Activated CD4-positive, alpha-beta T cell treated with anti-CD3 and anti-CD28 coated beads, Interleukin-2, amount 10 ng/mL, durations not matched to agents 7 days and 5 days (primary cell): ENCODE measurements at places on chromosomes 3 and 15. TPM values are rescaled to one million over a fixed set of nuclear protein-coding genes. Genes with fewer than 3 reads are reported as not detected.

CCDC191 gene
- total RNA-seq, result 2.9 TPM

FRMD5 gene
- total RNA-seq, result not detected

PLSCR2 gene
- 0.35 TPM for total RNA-seq

CLDN1 gene
- total RNA-seq, result not detected

ZSCAN29 gene
- 28.2 TPM for total RNA-seq

SLC9C1 gene
- not detected for total RNA-seq

RNU5B-1 gene
- 36.1 TPM for total RNA-seq

TAGLN3 gene
- 0.33 TPM for total RNA-seq

ZNF502 gene
- 1.4 TPM for total RNA-seq

SERPINI2 gene
- not detected for total RNA-seq

SLC28A1 gene
- total RNA-seq, result not detected

CADM2 gene
- total RNA-seq, result not detected

DNASE1L3 gene
- not detected for total RNA-seq

GRCh38 chr3:181311186-181311585, 321.6 kb upstream of the DNAJC19 start:
- no peaks in the 10 kb centered on the region for H3K4me1 ChIP-seq
- no peaks in the 10 kb centered on the region for H3K27me3 ChIP-seq
- no peak overlapping the region for H3K27ac ChIP-seq
- H3K36me3 ChIP-seq, result no peaks in the 10 kb centered on the region
- DNase-seq, result no peak

GRCh38 chr15:56327721-56328502, 37.3 kb upstream of the TEX9 start:
- peaks cover 5% of the 10 kb centered on the region for H3K27me3 ChIP-seq
- no peaks in the 10 kb centered on the region for H3K36me3 ChIP-seq
- H3K4me3 ChIP-seq, result no peak overlapping the region
- no peaks in the 10 kb centered on the region for H3K4me1 ChIP-seq
- no peak for DNase-seq

DNA sequence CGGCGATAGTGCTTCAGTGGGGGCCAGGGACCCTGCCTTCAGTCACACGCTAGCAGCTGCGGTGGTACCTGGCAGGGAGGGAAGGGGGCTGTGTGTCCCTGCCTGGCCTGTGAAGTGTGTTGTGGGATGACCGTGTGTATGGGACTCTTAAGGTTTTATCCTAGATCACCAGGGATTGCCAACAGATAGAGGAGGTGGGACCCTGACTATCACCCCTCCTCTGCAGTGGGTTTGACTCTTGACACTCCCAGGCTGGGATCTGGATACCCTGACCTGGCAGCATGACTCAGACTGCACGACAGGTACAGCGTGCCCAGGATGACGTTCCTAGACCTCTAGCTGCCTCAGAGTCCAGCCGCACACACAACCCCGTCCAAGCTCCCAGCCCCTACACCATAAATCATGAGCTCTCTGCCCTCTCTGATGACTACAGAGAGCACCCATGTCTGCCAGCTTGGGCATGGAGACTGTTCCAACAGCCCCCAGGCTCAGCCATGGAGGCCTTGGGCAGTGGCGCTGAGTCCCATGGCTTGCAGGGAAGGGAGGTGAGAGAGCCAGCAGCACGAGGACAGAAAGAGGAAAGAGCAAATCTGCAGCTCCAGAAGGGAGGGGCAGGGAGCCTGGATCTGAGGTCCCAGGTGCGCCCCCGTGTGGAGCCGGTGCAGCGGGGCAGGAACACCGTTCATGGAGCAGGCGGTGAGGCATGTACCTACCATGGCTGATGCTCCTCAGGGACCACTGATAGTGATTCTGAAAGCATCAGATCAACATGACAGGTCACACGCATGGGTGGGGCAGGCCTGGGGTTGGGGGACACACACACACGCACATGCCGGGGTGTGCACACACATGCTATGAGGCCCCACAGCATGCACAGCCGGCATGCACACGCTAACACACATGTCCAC, 71.0 kb downstream of the ADAMTS7 start:
- peaks cover 6% of the 10 kb centered on the region for H3K4me1 ChIP-seq
- H3K27ac ChIP-seq, result no peak overlapping the region
- H3K4me3 ChIP-seq, result no peak overlapping the region
- H3K36me3 ChIP-seq, result no peaks in the 10 kb centered on the region

DNA sequence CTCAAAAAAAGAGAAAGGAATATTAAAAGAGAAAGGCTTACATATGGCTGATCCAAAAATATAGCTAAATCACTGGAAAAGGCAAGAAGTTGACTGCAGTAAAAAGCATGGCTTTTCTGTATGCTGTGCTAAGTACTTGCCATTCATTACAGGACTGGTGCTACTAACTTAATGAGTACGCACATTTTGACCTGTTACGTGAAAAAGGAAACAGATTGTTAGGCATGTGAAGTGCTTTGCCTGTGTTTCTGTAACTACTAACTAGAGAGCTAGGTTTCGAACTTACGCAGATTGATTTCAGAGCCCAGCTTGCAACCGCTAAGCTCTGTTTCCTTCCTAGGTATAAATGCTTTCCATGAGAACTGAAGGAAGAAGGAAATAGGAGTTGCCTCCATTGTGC, 2.8 kb downstream of the TRNT1 start:
- peaks cover 48% of the 10 kb centered on the region for H3K4me1 ChIP-seq
- H3K4me3 ChIP-seq, result no peak overlapping the region
- H3K36me3 ChIP-seq, result peaks cover 45% of the 10 kb centered on the region
- no peak for DNase-seq
- H3K27ac ChIP-seq, result no peak overlapping the region

GRCh38 chr3:169562988-169563774, 100.3 kb downstream of the MECOM start:
- no peak overlapping the region for H3K27ac ChIP-seq
- no peaks in the 10 kb centered on the region for H3K4me1 ChIP-seq
- no peaks in the 10 kb centered on the region for H3K36me3 ChIP-seq
- peaks cover 4% of the 10 kb centered on the region for H3K27me3 ChIP-seq
- H3K4me3 ChIP-seq, result no peak overlapping the region

GRCh38 chr3:149705416-149705815, 46.9 kb downstream of the COMMD2 start:
- H3K36me3 ChIP-seq, result peaks cover 2% of the 10 kb centered on the region
- H3K4me1 ChIP-seq, result peaks cover 10% of the 10 kb centered on the region
- H3K27ac ChIP-seq, result no peak overlapping the region
- DNase-seq, result no peak
- no peak overlapping the region for H3K4me3 ChIP-seq

DNA sequence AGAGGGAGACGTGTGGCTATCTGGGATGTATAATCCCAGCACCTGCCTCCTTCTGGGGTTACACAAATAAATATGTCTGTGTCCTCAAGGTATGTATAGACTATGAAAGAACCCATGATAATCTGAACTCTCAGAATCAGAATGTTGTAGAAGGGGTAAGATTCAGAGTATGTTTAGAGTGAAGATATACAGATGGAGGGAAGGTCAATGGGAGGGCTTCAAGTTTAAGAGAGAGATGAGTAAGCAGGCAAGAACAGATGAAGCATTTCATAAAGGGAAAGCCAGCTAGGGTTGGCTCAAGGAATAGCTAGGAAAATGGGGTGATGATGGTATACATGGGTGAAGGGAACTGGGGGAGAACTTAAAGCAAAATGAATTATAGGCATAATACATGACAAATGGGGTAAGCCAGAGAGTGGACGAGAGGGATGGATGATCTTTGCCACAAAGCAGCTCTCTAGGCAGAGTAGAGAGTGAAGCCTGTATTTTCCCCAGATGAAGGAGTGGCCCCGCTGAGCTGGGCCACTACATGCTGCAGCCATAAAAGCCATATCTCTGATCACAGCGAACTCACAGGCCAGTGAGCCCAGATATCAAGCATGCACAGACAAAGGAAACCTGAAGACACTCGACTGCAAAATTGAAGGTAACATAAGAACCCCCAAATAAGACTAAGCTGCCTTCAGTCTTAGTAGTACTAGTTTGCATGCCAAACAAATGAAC, 15.9 kb upstream of the ZBTB38 start:
- H3K27ac ChIP-seq, result no peak overlapping the region
- H3K4me3 ChIP-seq, result no peak overlapping the region
- no peak for DNase-seq
- H3K4me1 ChIP-seq, result no peaks in the 10 kb centered on the region
- H3K27me3 ChIP-seq, result peaks cover 15% of the 10 kb centered on the region
- H3K36me3 ChIP-seq, result no peaks in the 10 kb centered on the region

DNA sequence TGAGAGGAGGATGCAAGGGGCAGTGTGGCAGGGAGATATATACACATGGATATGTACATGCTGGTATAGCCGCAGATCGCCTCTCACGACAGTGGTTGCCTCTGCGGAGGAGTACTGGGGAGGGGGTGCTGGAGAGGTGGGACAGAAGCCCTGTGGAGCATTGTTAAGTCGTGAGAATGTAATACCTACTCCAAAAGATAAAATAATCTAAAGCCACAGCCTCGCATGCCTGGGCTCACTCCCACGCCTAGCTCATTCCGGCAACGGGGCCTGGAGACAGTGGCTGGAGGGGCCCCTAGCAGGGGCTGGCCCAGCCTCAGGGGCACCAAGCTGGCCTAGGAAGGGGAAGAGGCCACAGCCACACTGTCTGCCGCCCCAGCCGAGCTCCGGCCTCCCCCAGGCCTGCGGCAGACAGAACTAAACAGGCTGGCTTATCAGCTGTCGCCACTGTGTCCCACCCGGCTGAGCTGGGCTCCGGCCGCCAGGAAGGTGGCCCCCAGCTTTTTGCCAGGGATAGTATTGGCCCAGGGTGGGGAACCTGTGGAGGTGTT, 65.1 kb upstream of the LCTL start:
- DNase-seq, result no peak
- no peaks in the 10 kb centered on the region for H3K4me1 ChIP-seq
- H3K27me3 ChIP-seq, result peaks cover 7% of the 10 kb centered on the region

GRCh38 chr3:53186726-53187125, 25.7 kb downstream of the PRKCD start:
- no peak for DNase-seq
- H3K4me3 ChIP-seq, result no peak overlapping the region
- no peaks in the 10 kb centered on the region for H3K27me3 ChIP-seq
- H3K36me3 ChIP-seq, result peaks cover 9% of the 10 kb centered on the region
- H3K4me1 ChIP-seq, result no peaks in the 10 kb centered on the region

GRCh38 chr3:20280257-20280656, 94.3 kb upstream of the SGO1 start:
- peaks cover 13% of the 10 kb centered on the region for H3K4me1 ChIP-seq
- H3K4me3 ChIP-seq, result no peak overlapping the region
- DNase-seq, result peak; percentile 10
- H3K36me3 ChIP-seq, result no peaks in the 10 kb centered on the region

- H3K4me1 ChIP-seq, result peaks cover 7% of the 10 kb centered on the region
- no peak overlapping the region for H3K4me3 ChIP-seq
- no peak overlapping the region for H3K27ac ChIP-seq
- H3K36me3 ChIP-seq, result no peaks in the 10 kb centered on the region
These were observed 183.4 kb downstream of the GOLGA6L6 start for GRCh38 chr15:20358066-20358778.

GRCh38 chr3:36597422-36597821, 166.9 kb downstream of the DCLK3 start:
- H3K27me3 ChIP-seq, result no peaks in the 10 kb centered on the region
- H3K27ac ChIP-seq, result no peak overlapping the region
- no peak overlapping the region for H3K4me3 ChIP-seq

- no peaks in the 10 kb centered on the region for H3K4me1 ChIP-seq
- no peak overlapping the region for H3K27ac ChIP-seq
- H3K36me3 ChIP-seq, result no peaks in the 10 kb centered on the region
- no peak for DNase-seq
These were observed 36.2 kb downstream of the SLC6A11 start for GRCh38 chr3:10852066-10852808.

- H3K4me1 ChIP-seq, result peaks cover 22% of the 10 kb centered on the region
- H3K27me3 ChIP-seq, result no peaks in the 10 kb centered on the region
- H3K27ac ChIP-seq, result no peak overlapping the region
These were observed 83.4 kb upstream of the STT3B start for GRCh38 chr3:31449318-31449717.

- H3K27me3 ChIP-seq, result peaks cover 13% of the 10 kb centered on the region
- no peak overlapping the region for H3K27ac ChIP-seq
- H3K4me1 ChIP-seq, result no peaks in the 10 kb centered on the region
- no peak for DNase-seq
- H3K36me3 ChIP-seq, result no peaks in the 10 kb centered on the region
These were observed 52.0 kb downstream of the CPEB1 start for GRCh38 chr15:82595203-82595602.

GRCh38 chr15:66876731-66877476, 174.9 kb downstream of the SMAD6 start:
- DNase-seq, result no peak
- H3K4me1 ChIP-seq, result no peaks in the 10 kb centered on the region
- H3K27me3 ChIP-seq, result peaks cover 13% of the 10 kb centered on the region

DNA sequence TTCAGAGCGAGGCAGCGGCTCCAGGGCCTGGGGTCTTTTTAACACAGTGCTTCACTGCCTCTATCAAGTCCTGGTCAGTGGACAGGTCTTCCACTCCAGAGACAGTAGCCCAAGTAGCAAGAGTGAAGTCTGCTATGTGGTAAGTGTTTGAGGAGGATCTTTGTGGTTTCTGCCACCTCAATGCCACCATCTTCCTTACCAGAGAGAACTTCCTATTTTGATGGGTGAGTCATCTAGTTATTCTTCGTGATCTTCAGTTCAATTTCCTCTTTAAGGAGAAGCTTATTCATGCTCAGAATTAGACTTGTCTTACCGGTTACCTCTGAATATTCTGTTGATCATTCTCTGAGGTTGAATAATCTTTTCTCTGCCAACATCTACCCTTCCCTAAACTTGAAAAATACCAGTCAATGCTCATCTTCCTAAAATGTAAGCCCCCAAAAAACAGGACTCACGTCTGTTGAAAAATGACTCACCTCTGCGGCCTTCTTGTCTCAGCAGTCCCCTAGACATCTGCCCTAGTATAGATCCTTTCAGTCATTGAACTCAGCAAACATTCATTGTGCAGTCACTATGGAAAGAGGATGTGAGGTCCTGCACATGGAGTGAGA, 32.2 kb upstream of the BCL6 start:
- H3K27ac ChIP-seq, result peak overlapping the region; percentile 89
- H3K4me3 ChIP-seq, result peak overlapping the region; percentile 31
- DNase-seq, result peak; percentile 63
- peaks cover 65% of the 10 kb centered on the region for H3K4me1 ChIP-seq
- H3K27me3 ChIP-seq, result peaks cover 3% of the 10 kb centered on the region
- H3K36me3 ChIP-seq, result peaks cover 19% of the 10 kb centered on the region

DNA sequence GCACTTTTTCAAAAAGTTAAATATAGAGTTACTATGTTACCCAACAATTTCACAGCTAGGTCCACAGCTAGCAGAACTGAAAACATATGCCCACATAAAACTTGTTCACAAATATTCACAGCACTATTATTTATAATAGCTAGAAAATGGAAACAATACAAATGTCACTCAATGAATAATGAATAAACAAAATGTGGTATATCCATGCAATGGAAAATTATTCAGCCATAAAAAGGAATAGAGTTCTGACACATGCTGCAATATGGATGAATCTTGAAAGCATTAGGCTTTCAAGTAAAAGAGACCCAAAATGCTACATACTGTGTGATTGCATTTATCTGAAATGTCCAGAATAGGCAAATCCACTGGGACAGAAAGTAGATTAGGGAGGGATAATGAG, 111.9 kb downstream of the MECOM start:
- H3K27ac ChIP-seq, result no peak overlapping the region
- DNase-seq, result no peak
- H3K36me3 ChIP-seq, result no peaks in the 10 kb centered on the region
- no peak overlapping the region for H3K4me3 ChIP-seq
- H3K27me3 ChIP-seq, result no peaks in the 10 kb centered on the region
- no peaks in the 10 kb centered on the region for H3K4me1 ChIP-seq
